Karpas-422 (cell line): ENCODE measurements at places on chromosomes 6 and 20.
A peak's percentile ranks its signal among the peaks of the same experiment; 100 is the strongest.

DNA sequence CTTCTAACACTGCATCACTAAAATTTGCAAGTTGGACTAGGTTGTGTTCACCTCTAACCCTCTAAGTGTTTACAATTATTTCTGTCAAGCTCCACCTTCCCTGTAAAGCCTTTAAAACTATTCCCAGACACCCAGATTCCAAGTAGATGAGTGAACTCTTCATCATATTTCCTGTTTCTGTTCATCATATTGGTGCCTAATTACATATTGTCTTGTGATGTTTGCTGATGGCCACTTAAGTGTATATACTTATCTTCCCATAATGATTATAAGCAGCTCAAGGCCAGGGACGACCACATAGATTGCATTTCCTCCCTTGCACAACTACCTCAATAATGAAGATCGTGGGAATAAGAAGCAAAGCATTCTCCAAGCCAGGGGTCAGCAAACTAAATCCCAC is 16.8 kb downstream of the TNFRSF21 start:
- DNase-seq, result no peak

DNA sequence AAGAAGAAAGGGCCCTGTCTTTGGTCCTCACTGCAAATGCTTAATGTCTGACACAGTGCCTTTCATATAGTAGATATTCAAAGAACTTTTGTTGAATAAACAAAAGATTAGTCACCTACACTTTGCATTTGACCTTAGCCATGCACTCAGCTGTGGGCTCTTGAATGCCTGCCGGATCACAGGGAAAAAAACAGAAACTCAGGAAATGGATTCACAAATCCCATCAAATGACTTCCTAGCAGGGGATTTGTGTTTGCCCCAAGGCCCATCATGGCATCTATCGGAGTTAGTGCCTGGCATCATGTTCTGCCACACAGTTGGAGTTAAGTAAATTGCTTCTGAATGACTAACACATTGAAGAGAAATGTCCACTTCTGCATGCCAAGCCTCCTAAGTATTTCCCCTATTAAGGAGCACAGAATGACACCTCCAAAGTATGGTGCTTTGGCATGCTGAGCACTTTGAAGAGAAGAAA is 72.3 kb upstream of the DST start:
- DNase-seq, result no peak

DNA sequence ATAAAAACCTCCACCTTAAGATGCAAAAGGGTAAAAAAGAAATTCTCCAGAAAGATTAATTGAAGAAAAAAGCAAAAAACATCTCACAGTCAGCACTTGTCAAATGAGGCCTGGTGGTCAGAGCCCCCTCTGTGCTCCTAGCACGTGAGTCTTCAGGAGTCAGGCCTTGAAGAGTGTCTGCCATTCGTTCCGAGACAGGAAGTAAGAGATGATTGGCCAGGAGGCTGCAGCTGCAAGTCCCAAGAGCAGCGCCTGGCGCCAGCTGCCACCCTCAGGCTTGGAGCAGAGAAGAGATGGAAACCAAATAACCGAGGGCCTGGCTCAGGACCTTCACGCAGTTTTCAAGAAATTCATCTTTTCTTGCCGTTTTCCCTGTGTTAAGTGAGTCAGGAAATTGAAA is 65.0 kb downstream of the FAM120B start:
- DNase-seq, result no peak

- DNase-seq, result peak; percentile 93
These were observed 132.8 kb downstream of the CDK19 start for GRCh38 chr6:110682460-110682853.

DNA sequence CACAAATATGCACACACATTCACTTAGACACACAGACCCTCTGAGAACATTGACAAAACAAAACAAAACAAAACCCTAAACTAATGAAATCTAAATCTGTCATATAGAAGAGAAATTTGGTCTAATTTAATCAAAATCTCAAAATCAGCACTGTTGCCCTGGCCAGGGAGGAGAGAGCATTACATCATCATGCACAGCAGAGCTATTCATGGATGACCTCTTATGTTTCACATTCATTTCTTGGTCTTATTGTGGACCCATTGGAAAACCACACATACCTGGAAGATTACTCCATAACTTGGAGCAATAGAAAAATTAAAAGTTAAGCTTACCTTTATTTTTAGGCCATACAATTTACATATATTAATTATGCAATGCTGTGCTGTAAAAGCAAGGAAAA is 1223.6 kb upstream of the GJE1 start:
- no peak for DNase-seq

GRCh38 chr20:23503649-23504048 is 12.7 kb downstream of the CST8 start:
- DNase-seq, result no peak

GRCh38 chr6:24933868-24934401 is 1.8 kb downstream of the RIPOR2 start:
- DNase-seq, result peak; percentile 89

DNA sequence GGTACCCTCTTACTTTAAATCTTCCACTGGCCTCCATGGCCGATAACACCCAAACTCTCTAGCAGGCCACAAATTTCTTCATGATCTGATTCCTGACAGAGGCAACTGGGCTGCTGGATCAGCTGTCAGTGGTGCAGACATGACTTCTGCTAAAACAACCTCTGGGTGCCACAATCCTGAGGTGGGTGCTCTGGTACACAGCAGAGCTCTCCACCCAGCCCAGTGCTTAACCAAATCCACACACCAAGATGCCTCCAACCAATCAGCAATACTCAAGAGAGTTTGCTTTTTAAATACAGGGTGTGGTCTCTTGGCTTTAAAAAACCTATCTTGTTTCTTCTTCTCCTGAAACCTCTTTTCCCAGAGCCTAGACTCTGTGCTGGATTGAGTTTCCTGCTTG is 126.6 kb upstream of the SPACA1 start:
- peak; percentile 82 for DNase-seq

GRCh38 chr6:160201061-160201460 is 57.6 kb downstream of the SLC22A2 start:
- DNase-seq, result no peak

GRCh38 chr20:59461526-59461925 is 142.8 kb upstream of the PHACTR3 start:
- DNase-seq, result no peak

DNA sequence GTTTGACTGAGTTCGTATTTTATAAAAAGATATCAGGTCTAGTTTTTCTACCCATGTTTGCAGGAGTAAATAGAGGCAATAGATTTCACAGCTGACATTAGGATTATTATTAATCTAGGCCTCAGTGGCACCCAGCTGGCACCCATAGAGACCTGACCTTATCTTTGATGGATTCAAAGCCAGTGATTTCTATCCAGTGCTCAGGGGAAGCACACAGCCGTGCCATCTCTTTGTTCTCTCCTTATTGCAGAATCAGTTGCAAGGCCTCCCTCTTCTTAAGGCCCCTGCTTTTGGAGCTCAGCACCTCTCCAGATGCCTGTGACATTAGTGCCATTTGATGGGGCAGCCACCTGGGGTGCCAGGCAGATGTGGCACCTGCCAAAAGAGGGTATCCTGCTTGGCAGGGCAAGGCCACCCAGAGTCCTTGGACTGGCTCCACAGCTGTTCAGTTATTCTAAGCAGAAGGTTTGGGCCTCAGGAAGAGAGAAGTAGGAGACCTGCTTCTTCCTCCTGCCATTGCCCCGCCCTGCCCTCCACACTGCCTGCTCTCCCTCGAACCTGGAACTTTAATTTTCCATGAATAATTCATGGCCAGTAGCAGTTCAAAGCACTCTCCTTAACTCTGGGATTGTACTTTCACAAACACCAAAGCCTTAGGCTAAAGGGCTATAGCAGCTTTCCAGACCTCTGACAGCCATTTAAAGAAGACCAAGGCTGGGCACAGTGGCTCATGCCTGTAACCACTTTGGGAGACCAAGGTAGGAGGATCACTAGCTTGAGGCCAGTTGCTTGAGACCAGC is 206.3 kb downstream of the ZDHHC14 start:
- peak; percentile 12 for DNase-seq

- DNase-seq, result no peak
These were observed 220.3 kb upstream of the THEMIS start for GRCh38 chr6:128121190-128121589.

- DNase-seq, result no peak
These were observed 573.3 kb downstream of the PKHD1 start for GRCh38 chr6:51513891-51514747.

DNA sequence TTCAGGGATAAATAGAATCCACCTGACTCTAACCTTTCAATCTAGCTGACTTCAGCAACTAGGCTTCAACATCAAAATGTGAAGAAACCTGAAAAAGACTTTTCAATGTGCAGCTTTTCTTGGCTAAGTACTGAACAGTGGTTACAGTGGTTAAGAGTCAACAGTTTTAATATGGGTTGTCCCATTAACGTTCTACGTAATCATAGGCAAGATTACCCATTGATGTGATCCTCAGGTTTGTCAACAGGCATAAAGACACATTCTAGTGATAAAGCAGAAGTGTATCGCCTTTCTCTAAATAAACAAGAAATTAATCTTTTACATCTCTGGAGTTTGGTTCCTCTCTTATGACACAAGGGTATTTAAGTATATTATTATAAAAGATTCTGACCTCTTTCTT is 154.1 kb upstream of the RUNX2 start:
- no peak for DNase-seq

GRCh38 chr20:10466325-10466724 is 31.2 kb downstream of the SLX4IP start:
- DNase-seq, result no peak

GRCh38 chr6:141195251-141195832 is 937.4 kb upstream of the GJE1 start:
- DNase-seq, result peak; percentile 56

- no peak for DNase-seq
These were observed 11.8 kb upstream of the FAM110A start for GRCh38 chr20:821731-822065.

GRCh38 chr6:26526928-26527327 is 11.2 kb upstream of the HMGN4 start:
- DNase-seq, result no peak

GRCh38 chr6:137291441-137291840 is 72.3 kb upstream of the IFNGR1 start:
- DNase-seq, result no peak

DNA sequence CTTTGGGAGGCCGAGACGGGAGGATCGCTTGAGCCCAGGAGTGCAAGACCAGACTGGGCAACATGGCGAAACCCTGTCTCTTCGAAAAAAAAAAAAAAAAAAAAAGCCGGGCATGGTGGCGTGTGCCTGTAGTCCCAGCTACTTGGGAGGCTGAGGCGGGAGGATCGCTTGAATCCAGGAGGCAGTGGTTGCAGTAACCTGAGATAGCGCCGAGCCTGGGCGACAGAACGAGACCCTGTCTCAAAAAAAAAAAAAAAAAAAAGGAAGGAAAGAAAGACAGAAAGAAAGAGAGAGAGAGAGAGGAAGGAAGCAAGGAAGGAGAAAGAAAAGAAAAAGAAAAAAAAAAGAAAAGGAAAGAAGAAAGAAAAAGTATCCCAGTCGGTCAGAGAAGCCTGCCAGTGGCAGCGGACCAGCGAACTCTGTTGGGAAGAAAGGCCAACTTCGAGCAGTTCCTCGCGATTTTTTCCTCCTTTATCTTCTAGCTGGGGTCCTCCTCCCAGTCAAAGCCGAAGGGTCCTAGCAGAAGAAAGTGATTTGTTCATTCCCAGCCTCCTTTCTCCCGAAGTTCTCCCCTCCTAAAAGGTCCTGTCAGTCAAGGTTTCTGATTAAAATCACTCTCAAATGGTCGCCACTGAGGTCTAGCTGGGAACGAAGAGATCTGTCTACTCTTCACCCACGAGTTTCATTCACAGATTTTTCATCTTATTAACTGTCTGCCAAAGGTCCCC is 2.4 kb upstream of the SYCP2L start:
- DNase-seq, result no peak

GRCh38 chr20:56257604-56258003 is 9.1 kb downstream of the MC3R start:
- DNase-seq, result no peak

DNA sequence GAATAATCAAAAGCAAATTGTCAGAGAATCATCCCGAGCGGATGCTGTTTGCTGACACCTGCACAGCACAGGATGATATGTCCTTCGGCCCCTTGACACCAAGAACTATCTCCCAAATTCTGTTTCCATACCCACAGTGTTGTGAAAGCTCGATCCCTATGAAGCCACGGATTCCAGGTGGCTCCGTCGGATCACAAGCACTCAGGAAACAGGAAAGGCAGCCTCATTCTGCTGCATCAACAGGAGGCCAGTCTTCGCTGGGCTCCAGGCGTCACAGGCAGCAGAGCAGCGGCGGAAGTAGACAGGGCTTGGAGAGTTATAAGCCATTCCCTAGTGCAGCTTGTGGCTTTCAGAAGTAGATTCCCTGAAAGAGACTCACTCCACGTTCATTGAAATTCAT is 342.3 kb downstream of the C6orf118 start:
- no peak for DNase-seq

GRCh38 chr6:10759312-10759839 is 11.8 kb downstream of the TMEM14B start:
- DNase-seq, result peak; percentile 81

GRCh38 chr6:106286746-106287145 is 38.8 kb downstream of the ATG5 start:
- DNase-seq, result no peak

DNA sequence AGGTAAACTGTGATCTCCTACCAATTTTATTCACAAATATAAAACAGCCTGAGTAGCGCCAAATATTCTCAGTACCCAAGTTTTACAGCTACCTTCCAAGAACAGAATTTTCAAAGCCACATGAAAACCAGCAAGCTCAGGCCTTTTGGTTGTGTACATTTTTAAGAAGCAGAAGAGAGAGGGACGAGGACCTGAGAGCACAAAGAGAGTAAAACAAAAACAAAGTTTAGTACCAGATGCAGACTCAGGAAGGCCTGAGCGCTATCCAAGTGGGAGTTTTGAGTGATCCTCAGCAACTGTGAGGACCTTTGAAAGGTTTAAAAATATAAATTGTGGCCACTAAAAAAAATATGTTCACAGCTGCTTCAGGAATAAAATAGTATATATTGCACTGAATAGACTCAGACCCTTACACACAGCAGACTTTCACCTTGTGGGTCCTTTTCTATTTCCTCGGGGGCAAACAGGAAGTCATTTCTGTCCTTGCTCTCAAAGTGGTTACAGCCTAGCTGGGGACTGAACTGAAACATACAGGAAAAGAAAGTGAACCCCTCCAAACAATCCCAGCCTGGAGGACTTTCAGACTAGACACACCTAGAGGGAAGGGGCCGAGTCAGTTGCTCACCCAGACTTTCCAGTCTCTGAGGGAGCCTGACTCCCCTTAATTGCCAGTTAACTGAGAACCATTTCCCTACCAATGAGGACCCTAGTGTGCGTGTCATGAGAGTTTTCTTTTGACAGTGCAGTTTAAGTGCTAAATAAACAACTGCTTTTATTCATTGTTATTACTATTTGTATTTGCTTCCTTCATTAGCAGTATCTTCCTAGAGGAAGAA is 48.5 kb upstream of the NT5E start:
- DNase-seq, result no peak

DNA sequence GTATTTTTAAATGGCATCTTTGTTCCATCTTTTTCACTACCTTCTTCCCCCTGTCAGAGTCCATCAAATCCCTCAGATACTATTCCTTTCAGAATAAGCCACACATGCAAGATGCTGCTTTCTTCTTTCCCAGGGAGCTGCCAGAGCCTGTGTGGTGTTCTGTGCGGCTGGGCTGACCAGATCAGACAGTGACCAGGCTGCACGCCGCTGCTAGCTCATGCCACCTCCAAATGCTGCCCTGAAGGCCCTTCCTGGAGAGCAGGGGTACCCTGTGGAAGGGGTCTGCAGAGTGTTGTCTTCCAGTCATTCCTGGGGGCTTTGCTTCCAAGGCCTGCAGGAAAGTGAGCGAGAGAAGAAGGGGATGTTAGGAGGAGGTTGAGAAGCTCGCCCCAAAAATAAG is 179.1 kb upstream of the SUPT3H start:
- DNase-seq, result no peak

GRCh38 chr20:5608442-5609161 is 141.6 kb upstream of the SHLD1 start:
- DNase-seq, result no peak

GRCh38 chr20:56859801-56860261 is 230.7 kb downstream of the TFAP2C start:
- no peak for DNase-seq
